ENCODE measurements at places on chromosomes 5 and 9. TPM values are rescaled to one million over a fixed set of nuclear protein-coding genes. Genes with fewer than 3 reads are reported as not detected.

Gene PHPT1
- total RNA-seq: 321 TPM

Gene TMEM174
- not detected for total RNA-seq

Gene RNF224
- total RNA-seq: 0.24 TPM

Gene BRD3
- 16.1 TPM for total RNA-seq

Gene LRRC19
- total RNA-seq: not detected

Gene CTXN3
- not detected for total RNA-seq

Gene IGFBPL1
- 3.1 TPM for total RNA-seq

Gene UAP1L1
- 9.7 TPM for total RNA-seq
